Suppressor macrophage treated with lipopolysaccharide for 1 hour (primary cell): ENCODE measurements at places on chromosomes 6 and 20.
A peak's percentile ranks its signal among the peaks of the same experiment; 100 is the strongest.

- peak; percentile 24 for DNase-seq
Measured at GRCh38 chr20:48667481-48667880, 160.3 kb downstream of the PREX1 start.

GRCh38 chr6:33105916-33106871 lies 30.4 kb downstream of the HLA-DPB1 start:
- no peak for DNase-seq

GRCh38 chr6:16821834-16822264 lies 60.6 kb upstream of the ATXN1 start:
- no peak for DNase-seq

DNA sequence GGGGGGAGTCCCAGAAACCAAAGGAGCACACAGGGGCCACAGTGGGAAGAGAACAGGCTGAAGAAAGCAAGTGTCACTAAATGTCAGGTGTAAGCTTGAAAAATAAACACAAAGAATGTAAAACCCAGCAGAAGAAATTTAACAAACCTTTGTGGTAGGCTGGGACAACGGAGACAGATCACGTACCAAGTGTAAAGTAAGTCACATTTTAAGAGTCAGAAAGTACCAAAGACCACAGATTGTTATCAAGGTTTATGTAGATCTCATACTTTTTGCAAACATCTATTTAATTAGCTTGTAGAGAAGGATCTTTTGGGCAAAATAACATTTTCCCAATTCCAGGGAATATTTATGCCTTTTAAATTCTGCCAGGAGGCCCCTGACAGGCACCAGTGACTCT lies 1.6 kb downstream of the CLIC5 start:
- DNase-seq, result no peak

DNA sequence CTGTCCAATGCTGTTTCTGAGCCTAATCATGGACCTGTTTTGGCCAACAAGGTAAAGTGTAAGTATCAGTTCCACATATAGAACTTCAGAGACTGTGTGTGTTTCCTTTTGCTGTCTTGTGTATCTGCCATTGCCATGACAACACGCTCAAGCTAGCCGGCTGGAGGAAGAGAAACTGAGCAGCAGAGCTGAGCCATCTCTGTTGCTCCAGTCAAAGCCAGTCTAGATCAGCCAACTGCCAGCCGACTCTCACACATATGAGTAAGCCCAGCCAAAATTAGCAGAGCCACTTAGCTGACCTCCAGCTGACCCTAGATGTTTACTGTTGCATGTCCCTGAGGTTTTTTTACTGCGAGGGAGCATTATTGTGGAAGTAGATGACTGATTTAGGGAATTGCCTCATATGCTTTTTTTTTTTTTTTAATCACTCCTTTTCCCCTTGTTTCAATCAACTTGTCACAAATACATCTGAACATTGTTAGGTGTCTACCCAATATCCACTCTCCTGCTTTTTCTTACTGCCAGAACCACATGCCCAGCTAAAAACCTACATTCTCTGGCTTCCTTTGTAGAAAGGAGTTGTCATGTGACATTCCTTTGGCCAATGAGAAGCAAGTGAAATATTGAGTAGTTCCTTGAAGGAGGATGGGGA lies 304.3 kb upstream of the SUPT3H start:
- peak; percentile 96 for DNase-seq

GRCh38 chr6:155389130-155389529 lies 66.5 kb downstream of the NOX3 start:
- DNase-seq, result no peak
